GM03348 (cell line): ENCODE measurements at places on chromosomes 1 and 21.
A peak's percentile ranks its signal among the peaks of the same experiment; 100 is the strongest.

GRCh38 chr1:97996880-97997279 lies 76.0 kb upstream of the DPYD start:
- no peak for DNase-seq

DNA sequence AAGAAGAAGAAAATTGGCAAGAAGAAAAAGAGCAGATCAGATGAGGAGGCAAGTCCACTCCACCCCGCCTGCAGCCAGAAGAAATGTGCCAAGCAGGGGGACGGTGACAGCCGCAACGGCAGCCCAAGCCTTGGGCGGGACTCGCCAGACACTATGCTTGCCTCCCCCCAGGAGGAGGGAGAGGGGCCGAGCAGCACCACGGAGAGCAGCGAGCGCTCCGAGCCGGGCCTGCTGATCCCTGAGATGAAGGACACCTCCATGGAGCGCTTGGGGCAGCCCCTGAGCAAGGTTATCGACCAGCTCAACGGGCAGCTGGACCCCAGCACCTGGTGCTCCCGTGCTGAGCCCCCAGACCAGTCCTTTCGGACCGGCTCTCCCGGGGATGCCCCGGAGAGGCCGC lies 9.0 kb upstream of the SLC25A34 start:
- DNase-seq: no peak

GRCh38 chr1:111221633-111222291 lies 5.8 kb upstream of the CHI3L2 start:
- DNase-seq: no peak

GRCh38 chr1:35173909-35174540 lies 18.9 kb downstream of the SFPQ start:
- DNase-seq: no peak

- DNase-seq: no peak
These were observed 69.8 kb downstream of the SLC35A3 start for GRCh38 chr1:100039591-100039990.

GRCh38 chr1:100087396-100087795 lies 45.3 kb downstream of the SASS6 start:
- no peak for DNase-seq

- no peak for DNase-seq
These were observed 300.4 kb downstream of the PTPRC start for GRCh38 chr1:198939286-198939685.

DNA sequence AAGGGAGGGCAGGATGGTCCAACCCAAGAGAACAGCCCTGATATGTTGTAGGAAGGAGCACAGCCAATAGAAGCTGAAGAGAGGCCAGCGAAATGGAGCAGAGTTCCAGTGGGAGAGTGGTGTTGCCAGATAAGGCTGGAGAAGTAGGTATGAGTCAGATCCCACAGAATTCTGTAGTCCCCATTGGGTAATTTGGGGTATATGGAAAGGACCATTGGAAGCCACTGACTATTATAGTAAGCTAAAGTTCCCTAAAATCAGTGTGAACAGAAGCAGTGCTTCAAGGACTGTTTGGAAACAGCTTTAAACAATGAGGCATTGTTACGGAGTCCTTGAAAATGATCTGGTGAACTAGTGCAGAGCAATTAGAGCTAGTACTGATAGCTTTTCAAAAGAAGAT lies 63.0 kb downstream of the DISP1 start:
- no peak for DNase-seq

GRCh38 chr21:43712268-43712942 lies 6.5 kb upstream of the PDXK start:
- DNase-seq: peak; percentile 61
